Aorta (tissue), 5 donors: ENCODE measurements at places on chromosomes 3 and 15. TPM values are rescaled to one million over a fixed set of nuclear protein-coding genes. Genes with fewer than 3 reads are reported as not detected.

GRCh38 chr3:159252274-159252673 is 450.4 kb downstream of the MFSD1 start:
- no peak for DNase-seq
- no peak overlapping the region for H3K4me3 ChIP-seq
- no peaks in the 10 kb centered on the region for H3K27me3 ChIP-seq
- H3K27ac ChIP-seq: no peak overlapping the region
- no peaks in the 10 kb centered on the region for H3K36me3 ChIP-seq

DNA sequence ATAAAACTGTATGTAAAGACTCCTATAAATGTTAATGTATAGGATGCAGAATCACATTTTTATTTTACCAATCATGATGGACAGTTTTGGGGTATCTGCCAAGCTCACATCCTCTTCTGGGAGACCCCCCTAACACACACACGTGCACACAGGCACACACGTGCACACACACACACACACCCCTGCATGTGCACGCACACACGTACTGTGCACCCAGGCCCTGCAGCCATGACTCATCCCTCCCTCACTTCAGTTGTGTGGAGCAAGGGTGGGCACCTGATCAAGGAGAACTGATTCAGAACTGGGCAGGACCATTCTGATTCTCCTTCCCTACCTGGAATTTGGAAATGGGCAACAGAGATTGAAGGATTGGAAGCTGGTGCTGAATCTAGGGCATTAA is 16.0 kb upstream of the MINDY4B start:
- no peak overlapping the region for H3K4me3 ChIP-seq
- no peaks in the 10 kb centered on the region for H3K36me3 ChIP-seq
- no peak for DNase-seq
- no peak overlapping the region for H3K27ac ChIP-seq

DNA sequence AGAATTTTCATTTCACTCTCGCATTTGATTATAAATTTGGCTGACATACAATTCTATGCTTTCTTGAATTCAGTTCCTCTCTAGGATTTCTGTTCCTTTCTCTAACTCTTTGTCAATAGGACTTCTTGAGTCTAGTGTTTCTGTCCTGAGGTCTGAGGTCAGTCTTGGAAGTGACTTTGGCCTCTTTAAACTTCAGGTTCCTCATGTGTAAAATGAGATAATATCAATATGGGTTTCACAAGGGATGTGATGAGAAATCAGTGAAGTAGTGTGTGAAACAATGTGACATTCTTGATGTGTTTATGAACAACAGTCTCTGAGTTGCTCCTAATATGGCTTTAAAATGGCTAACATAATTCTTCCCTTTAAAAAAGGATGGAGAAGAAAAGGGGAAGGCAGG is 92.2 kb downstream of the SV2B start:
- no peak overlapping the region for H3K27ac ChIP-seq
- no peaks in the 10 kb centered on the region for H3K27me3 ChIP-seq
- no peaks in the 10 kb centered on the region for H3K4me1 ChIP-seq
- no peaks in the 10 kb centered on the region for H3K36me3 ChIP-seq
- H3K4me3 ChIP-seq: no peak overlapping the region

DNA sequence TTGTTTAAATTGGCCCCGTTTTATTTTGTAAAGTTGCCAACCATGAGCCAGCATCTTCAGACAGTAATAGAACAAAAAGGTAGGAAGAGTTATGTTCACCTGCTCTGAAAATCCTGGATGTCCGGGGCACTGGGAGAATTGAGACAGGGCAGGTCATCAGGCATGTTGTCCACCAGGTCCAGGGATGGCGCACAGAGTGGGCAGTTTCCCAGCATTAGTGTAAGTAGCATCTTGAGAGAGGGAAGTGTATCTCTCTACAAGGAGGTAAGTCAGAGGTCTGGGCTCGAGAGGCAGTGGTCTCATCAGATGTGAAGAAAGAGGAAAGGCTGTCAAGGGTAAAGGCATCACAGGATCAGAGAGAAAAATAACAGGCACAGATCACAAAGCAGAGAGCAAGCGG is 339.4 kb downstream of the CLSTN2 start:
- H3K36me3 ChIP-seq: no peaks in the 10 kb centered on the region
- DNase-seq: no peak
- no peaks in the 10 kb centered on the region for H3K4me1 ChIP-seq
- no peak overlapping the region for H3K27ac ChIP-seq

DNA sequence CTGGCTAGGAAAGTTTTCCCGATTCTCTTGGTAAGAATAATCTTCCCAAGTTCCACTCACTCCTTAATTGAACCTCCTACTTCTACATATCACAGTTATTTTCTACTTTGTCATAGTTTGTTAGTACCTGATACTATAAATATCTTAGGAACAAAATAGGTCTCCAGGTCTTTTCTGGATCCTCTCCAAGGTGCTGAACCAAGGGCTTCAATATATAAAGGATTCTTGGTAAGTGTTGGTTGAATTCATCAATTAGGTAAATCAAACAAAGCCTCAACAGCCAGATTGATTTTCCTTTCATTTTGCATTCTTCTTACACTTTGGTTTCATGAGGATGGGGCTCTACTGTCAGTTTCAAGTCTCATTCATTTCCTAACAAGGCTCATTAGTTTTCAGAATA is 27.6 kb upstream of the RTP4 start:
- no peaks in the 10 kb centered on the region for H3K36me3 ChIP-seq
- no peak overlapping the region for H3K27ac ChIP-seq
- no peak for DNase-seq
- no peak overlapping the region for H3K4me3 ChIP-seq

- H3K4me3 ChIP-seq: no peak overlapping the region
- H3K4me1 ChIP-seq: no peaks in the 10 kb centered on the region
- H3K36me3 ChIP-seq: no peaks in the 10 kb centered on the region
- no peak for DNase-seq
Measured at GRCh38 chr3:32195995-32196540, 42.4 kb upstream of the CMTM8 start.

DNA sequence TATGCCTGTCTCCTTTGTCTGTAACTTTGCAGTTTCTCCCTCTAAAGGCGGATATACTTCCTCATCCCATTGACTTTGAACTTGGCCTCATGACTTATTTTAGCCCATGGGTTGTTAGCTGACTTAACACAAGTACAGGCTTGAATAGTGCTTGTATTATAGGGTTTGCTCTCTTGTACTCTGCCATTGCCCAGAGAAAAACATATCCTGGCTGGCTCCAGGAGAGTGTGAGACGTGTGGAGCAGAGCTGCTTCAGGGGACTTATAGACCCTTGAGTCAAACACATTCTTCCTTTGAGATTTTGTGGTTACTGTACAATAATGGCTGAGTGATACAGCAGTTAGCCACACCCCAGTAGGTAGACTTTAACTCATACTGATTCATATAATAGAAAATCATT is 124.0 kb downstream of the RAP2B start:
- no peaks in the 10 kb centered on the region for H3K36me3 ChIP-seq
- DNase-seq: no peak
- H3K4me1 ChIP-seq: no peaks in the 10 kb centered on the region
- no peak overlapping the region for H3K27ac ChIP-seq

GRCh38 chr3:100708644-100708988 is 678 bp upstream of the TFG start:
- H3K27ac ChIP-seq: no peak overlapping the region
- H3K27me3 ChIP-seq: no peaks in the 10 kb centered on the region
- no peaks in the 10 kb centered on the region for H3K36me3 ChIP-seq
- DNase-seq: no peak

Gene CCK
- total RNA-seq: not detected

- no peaks in the 10 kb centered on the region for H3K27me3 ChIP-seq
- H3K4me1 ChIP-seq: no peaks in the 10 kb centered on the region
Measured at GRCh38 chr3:193971261-193971751, 164.6 kb upstream of the HES1 start.

Gene PSTPIP1
- 42.9 TPM for total RNA-seq

GRCh38 chr3:36786921-36787890 is 22.9 kb upstream of the DCLK3 start:
- no peaks in the 10 kb centered on the region for H3K36me3 ChIP-seq
- peak; percentile 70 for DNase-seq
- H3K27ac ChIP-seq: no peak overlapping the region
- H3K4me1 ChIP-seq: no peaks in the 10 kb centered on the region
